T-helper 9 cell (primary cell): ENCODE measurements at places on chromosomes 6 and 20.

DNA sequence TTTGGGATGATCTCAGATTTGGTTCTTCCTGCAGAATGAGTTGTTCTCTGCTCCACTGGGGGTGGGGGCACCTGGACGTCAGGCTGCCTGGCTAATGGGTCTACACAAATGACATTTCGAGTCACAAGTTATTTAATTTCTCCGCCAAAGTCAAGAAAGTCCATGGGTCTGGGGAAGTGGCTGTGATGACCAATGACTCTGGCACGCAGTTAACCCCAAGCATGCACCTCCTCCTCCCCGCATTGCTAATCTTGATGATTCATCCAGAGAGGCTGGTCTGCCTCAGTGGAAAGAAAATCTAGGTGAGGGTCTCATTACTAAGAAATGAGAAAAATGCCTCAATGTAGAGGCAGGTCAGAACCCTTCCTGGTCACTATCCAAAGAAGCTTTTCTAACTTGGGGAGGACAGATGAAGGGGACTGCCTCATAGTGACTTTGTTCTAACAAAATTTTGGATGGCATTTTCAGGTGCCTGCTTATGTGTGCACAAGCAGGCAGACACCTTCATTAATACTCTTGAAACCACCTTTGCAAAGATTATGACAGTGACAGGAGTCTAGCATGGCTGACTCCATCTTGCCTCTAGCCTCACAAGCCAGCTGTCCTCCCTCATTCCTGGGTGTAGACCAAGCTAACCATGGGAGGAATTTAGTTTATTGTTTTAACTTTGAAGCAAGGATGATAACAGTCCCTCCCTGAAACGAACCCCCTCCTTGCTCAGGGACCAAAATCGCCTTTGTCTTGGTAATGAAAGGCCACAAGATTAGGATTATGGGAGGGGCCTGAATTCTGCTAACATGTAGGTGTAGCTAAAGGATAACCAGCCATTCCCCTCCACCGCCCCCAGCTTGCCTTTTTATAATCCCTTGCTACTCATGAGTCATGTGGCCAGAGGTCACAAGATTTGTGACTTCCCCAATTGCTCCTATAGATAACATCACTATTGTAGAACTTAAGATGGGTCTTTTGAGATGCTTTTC lies 98.6 kb upstream of the MRPS10 start:
- DNase-seq: no peak

- DNase-seq: no peak
These were observed 16.5 kb upstream of the CNKSR3 start for GRCh38 chr6:154526996-154527395.

GRCh38 chr20:46951840-46952497 lies 57.3 kb downstream of the EYA2 start:
- no peak for DNase-seq

GRCh38 chr20:1204113-1204512 lies 859 bp downstream of the C20orf202 start:
- no peak for DNase-seq

DNA sequence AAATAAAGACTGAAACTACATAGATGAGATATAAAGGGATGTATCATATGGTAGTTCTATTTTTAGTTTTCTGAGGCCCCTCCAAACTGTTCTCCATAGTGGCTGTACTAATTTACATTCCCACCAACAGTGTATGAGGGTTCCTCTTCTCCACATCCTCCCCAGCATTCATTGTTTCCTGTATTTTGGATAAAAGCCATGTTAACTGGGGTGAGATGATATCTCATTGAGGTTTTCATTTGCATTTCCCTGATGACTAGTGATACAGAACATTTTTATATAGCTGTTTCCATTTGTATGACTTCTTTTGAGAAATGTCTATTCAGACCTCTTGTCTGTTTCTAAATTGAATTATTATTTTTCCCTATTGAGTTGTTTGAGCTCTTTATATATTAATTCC lies 229.3 kb downstream of the RFPL4B start:
- DNase-seq: no peak

GRCh38 chr6:154164397-154164796 lies 125.4 kb downstream of the OPRM1 start:
- no peak for DNase-seq

DNA sequence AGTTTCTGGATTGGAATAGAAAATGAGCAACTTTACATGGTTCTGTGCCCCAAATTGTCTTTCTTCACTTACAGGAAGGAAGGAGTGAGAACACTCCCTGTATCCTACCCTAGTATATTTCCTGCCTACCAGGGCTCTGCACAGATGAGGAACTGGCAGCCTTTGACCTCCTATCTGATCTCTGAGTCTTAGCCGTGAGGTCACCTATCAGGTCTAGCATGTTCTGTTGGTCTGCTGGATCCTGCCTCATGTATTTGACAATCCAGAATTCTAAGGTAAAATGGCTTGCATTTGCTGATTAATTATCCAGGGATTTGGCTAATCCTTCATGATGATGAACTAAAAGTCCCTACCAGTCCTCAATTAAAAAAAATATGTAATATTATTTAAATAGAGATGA lies 35.0 kb upstream of the TRAM2 start:
- DNase-seq: no peak

DNA sequence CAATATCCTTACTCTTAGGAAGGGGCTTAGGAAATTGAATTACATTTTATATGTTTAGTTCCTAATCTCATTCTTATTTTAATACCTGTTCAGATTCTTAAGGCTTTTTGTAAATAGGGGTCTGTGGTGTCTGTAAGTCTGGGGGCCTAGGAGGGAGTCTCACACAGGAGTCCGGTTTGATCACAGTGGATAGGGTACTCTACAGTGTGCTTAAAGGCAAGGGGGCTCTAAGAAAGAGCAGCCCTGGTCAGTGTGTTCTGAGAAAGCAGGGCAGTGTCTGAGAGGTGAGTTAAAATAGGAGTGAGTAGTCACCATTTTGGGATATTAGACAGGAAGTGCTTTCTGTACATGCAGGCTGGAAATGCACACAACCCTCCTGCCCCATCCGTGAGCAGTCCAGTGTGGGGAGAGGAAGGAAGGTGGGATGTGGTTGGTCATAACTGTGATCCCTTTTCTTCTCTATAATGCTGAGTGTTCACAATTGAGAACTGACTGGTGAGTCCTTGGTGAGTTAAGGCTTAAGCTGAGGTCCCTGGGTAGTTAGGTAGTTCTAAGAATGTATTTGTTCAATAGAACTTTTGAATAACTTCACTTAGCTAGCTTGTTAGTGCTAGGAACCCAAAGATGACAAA lies 50.0 kb downstream of the CDKAL1 start:
- no peak for DNase-seq

DNA sequence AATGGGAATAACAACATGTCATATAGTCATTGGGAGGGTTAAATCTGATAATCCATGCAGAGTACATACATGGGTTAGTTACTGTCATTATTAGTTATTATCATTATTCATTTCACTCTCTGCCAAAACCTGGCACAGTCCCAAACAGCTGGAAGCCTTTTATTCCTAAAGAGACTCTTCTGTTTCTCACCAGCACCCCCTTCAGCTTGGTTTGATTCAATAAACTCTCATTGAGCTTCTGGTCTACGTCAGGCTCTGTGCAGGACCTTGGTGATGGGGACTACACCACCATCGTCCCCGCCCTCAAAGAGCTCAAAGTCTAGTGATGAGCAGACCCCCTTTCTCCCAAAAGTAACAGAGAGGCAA lies 2.3 kb downstream of the KCNK15 start:
- DNase-seq: no peak
